ENCODE measurements at places on chromosomes 3 and 15.

GRCh38 chr3:86634361-86634760 is 356.6 kb downstream of the VGLL3 start:
- no peak for DNase-seq

DNA sequence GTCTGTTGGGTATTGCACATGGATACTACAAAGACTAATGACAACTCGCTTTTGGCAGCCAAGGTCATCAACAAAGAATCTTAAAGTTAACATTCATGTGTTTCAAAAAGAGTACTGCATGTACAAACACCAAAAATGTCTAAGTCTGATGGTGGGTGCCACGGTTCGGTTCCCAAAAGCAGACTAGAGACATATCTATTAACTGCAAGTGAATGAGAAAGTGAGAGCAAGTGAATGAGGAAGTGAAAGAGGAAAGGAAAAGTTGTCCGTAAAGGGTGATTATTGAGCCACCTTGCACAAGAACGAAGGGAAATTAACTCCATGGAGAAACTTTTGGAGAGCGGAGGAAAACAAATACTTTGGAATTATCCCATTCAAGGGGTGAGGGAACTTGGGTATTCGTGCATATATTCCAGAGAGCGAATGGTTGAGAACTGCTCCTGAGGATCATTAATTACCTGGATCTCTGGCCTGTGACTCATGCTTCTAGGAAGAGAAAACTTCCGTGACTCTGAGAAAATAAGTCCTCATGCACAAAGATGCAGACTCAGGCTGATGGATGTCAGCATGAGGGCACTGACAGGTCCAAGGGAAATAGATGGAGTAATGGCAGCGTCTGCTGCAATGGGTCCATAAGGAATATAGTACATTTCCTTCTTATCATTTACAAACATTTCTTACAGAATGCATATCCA is 336.5 kb upstream of the TGFBR2 start:
- DNase-seq: no peak

DNA sequence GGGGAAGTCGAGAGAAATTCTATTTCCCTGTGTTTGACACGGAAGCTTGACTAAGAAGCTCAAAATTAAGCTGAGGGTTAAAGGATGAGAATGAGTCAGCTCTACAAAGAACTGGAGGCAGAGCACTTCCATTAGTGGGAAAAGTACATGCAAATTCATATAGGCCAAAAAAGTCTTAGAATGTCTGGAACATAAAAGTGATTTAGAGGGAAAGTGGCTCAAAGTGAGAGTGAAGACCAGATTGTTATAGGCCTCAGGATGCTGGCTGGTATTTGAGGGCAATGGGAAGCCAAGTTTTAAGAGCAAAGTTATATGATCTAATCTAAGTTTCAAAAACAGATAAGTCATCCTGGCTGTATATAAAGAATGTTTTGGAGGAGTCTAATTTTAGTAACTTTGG is 857.3 kb downstream of the NAALADL2 start:
- DNase-seq: no peak

DNA sequence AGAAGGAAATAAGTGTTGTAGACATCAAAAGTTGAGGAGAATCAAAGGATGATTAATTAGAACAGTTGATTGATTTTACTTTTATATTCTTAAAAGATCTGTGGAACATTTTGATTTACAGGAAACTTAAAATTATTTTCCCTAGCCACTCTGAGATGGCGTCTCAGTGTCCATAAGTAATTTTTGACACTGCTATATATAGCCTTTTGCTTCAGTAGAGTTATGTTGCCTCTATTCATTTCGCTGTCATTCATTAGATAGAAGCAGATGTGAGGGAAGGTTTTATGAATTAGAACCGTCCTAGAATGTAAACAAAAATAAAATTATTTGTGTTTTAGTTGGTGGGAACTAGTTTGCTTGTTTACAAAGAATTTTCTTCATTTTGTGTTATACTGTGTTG is 51.1 kb upstream of the EIF3J start:
- DNase-seq: no peak

- no peak for DNase-seq
Observed at GRCh38 chr3:125121246-125122010, 65.6 kb upstream of the HEG1 start.

DNA sequence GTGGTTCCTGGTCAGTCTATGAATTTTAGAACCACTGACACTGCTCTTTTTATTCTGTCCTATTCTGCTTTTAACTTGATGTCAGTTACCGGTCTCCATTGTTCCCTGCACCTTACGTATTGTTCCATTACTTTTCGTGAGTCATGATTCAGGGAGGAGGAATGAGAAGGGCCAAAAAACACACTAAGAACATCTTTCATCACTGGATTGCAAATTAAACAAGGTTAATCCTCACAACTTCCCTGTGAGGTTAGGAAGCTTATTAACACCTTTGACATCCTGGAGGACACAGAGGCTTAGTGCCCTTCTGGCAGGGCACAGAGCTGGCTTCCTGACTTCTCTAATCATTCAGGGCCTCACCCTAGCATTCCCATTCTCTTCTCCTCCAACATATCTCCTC is 227.6 kb upstream of the SATB1 start:
- no peak for DNase-seq

DNA sequence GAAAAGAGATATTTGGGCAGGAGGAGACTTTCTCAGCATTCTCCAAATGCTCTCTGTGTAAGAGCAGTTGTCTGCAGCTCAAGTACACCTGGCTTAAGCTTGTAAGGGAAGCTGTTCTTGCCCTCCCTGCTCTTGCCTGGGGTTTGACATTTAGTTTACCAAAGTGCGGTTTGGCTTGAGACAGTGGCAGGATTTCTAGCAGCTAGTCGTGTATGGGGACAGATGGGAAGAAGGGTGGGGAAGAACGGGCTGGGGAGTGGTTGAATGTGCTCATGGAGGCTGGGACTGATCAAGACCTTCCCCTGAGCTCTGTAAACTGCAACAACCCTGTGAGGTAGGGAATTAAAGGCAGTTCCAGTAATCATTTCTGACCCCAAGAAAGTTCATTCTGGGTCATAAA is 39.8 kb downstream of the SQOR start:
- DNase-seq: no peak

DNA sequence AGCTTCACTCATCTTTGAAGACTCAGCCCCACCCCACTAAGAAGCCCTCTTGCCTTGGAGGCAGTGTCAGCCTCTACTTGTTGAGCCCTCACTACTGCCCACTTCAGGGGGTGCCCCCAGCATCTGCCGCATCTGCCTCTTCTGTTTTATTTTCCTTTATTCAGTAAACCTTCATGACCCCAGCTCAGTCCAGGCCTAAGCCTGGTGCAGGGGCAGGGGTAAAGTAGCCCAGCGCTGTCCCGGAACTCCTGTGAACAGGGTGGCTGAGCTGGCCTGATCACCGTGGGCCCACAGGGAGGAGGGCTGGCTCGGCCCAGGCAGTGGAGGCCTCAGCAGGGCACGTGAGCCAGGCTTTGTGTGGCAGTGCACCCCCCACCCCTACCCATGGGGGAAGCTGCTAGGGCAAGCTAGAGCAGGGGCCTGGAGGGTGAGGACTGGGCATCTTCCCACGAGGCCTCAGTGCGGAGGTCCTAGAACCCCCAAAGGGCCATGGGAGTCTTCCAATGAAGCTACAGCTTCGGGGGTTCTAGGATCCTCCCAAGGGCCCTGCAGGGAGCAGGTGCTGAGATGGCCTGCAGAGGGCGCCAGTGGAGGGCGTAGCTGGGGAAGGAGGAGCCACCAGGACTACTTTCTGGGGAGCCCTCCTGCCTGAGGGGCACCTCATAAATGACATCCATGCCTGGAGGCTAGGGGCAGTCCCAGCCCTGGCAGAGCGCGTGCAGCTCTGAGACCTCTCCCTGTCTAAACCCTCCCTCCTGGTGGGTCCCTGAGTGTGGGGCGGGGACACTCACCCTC is 36.0 kb downstream of the TSPAN3 start:
- peak; percentile 32 for DNase-seq

- DNase-seq: no peak
Observed at GRCh38 chr3:61181874-61182273, 69.4 kb downstream of the FHIT start.

DNA sequence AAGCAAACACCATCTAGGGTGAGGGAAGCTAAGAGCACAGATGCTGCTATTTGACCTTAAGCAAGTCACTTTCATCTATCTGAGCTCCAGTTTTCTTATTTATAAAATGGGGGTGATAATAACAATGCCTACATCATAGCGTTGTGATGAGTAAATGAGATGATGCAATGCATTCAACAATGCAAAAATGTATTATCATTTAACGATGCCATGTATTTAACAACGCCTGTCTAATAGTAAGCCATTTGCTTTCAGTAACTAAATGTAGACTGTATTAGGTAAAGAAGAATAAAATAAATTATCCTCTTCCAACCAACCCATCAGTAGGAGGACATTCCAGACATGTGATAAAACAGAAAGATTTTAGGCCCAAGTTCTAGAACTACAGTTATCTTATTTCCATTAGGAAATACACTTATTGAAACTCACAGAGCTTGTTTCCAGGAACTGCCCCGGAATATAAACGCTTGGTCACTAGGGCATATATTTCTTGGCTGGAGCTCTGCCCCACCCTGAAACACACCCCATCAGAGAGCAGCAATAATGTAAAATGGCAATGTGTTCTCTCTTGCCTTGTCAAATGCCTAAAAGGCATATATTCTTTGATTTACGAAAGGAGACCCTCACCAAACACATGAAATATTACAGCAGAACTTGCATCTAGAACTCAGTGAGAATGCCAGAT is 128.3 kb downstream of the LIPC start:
- DNase-seq: no peak

- DNase-seq: no peak
Observed at GRCh38 chr3:60585918-60586317, 665.3 kb downstream of the FHIT start.

DNA sequence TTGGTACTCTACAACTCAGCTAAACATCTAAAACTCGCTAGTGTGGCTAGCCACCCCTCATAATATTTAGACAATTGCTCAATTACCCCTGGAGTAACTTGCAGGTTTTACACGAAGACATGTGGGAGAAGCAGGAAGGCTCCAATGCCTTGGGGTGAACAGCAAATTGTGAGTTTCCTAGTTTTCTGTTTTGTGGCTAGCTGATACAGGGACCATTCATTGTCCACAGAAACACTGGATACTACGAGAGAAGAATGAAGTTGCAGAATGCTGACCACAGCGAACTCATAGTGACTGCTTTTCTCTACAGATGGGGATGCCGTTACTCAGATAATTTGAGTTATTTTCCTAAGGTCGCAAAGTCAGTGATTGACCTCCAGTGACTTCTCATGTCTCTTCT is 212.9 kb downstream of the P3H2 start:
- DNase-seq: no peak

GRCh38 chr3:33077976-33078375 is 19.0 kb downstream of the GLB1 start:
- DNase-seq: no peak

GRCh38 chr3:30142946-30143345 is 463.5 kb upstream of the TGFBR2 start:
- DNase-seq: no peak

DNA sequence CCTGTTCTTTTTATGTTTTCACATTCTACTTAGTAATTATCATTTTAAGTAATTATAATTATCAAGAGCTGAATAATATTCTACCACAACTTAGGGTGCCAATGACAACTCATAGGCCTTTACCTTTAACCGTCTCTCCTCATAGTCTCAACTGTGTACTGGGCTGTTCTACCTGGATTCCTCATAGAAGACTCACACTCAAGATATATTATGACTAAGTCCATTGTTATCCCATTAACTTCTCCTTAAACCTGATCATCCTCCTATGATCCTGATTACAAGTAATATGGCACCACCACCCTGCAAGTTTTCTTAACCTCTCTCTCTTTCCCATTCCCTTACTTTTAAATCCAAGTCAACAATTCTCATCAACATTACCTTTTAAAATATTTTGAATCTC is 285.9 kb upstream of the VEPH1 start:
- no peak for DNase-seq

- no peak for DNase-seq
Observed at GRCh38 chr3:31004025-31004678, 109.7 kb upstream of the GADL1 start.

DNA sequence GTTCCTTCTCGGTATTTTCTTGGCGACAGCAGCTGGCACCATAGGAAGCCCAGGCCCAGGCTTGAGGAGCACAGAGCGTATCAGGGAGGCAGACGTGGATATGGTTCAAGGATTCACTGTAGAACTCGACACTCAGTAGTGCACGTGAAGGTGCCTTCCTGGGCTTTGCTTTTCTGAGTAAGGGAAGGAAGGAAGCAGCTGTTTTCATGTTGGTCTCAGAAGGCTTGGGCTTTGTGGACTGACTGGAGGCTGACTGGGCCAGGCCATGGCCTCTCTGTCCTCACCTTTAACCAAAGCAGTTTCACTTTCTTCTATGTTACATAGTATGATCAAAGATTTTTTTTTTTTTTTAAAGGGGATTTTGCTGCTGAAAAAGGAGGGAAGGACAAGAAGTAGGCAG is 6.9 kb upstream of the GHRL start:
- DNase-seq: no peak

DNA sequence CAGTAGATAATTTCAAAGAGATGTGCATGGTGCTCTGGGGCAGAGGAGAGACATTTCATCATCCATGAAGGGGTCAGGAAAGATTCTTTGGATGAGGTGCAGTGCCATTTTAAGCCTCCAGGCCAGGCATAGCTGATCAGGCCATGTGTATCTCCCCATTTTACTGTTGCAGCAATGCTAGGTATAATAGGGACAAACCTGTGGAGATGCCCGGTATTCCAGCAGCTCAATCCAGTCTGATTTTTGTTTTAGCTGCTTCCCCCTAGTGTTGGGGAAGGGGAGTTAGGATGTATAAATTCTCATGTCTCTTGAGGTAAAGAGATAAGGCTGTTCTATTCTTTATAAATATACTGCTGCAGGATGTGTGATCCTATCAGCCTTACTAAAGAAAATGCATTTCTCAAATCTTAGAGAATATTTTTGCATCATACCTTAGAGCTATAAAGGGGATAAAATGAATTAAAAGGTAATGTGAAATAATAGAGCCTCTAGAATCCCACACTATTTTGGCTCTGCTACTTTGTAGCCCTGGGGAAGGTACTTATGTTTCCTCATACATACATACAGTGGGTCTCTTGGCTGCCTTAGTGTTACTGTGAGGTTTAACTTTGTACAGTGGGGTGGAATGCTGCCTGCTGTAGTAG is 5.2 kb downstream of the CDV3 start:
- DNase-seq: no peak

GRCh38 chr3:172156586-172156955 is 117.2 kb downstream of the FNDC3B start:
- no peak for DNase-seq

GRCh38 chr15:78060232-78060631 is 17.3 kb downstream of the TBC1D2B start:
- DNase-seq: no peak

Data from stimulated activated naive CD4-positive, alpha-beta T cell (primary cell).